ENCODE measurements at places on chromosomes 3 and 15. TPM values are rescaled to one million over a fixed set of nuclear protein-coding genes. Genes with fewer than 3 reads are reported as not detected.

DNA sequence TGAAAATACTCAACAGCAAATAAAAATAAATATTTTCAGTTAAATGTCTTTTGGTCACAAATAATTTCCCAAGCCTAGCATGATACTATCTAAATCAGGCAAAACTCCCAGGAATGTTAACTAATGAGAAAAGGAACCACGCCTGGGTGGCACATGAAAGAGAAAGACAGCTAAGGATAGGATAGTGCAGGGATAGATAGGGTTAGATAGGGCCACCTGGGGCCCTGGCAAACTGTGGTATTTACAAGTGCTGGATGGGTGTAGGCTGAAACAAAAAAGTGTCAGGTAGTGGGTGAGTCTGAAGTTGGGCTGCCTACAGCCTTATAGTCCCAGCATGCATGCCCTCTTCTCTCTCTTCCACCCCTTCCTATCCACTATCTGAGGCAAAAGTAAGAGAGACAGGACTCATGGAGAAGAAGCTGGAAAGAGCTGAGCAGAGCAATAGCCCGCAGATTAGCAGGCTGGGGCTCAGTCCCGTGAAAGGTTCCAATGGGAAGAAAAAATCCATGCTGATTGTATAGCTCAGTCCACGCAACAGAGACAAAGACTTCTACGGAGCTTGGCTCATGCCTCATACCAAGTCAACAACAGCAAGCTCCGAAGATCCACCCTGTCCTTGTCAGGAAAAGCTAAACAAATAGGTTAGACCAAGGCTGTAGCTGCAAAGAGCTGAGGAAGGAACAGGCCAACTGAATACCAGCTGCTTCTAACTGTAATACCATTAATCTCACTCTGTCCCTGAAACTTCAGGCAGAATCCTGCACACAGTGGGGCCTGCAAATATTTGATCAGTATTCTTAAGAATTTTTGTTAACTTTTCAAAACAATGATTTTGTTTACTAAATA, 342.1 kb upstream of the ATP11B start:
- no peak for DNase-seq

GRCh38 chr3:123080864-123081562, 14.2 kb downstream of the PDIA5 start:
- DNase-seq, result no peak

DNA sequence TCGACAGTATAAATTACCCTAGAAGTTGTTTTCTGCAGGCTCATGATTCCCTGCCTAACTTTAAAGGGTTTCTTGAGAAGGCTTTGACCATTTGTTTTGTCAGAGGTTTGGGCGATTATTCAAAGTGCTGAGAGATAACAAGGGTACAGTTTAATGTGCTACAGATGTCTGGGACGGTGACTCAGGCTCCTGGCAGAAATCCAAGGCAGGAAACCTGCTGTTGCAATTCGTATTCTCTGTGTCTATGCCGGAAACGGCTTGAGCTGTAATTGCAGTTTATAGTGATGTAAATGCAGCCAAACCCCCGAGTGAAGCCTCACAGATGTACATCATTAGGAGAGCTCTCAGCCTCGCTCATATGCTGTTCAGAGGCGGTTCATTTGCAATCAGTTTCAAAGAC, 65.6 kb downstream of the SYNPR start:
- no peak for DNase-seq

The GMNC gene
- not detected for total RNA-seq

The FBXW12 gene
- total RNA-seq, result not detected

The A4GNT gene
- total RNA-seq, result not detected

All from ascending aorta (tissue), 2 donors.